ENCODE measurements at places on chromosomes 6 and 20.
A peak's percentile ranks its signal among the peaks of the same experiment; 100 is the strongest.

GRCh38 chr6:160919723-160920440 is 71.7 kb upstream of the MAP3K4 start:
- DNase-seq, result peak; percentile 1

DNA sequence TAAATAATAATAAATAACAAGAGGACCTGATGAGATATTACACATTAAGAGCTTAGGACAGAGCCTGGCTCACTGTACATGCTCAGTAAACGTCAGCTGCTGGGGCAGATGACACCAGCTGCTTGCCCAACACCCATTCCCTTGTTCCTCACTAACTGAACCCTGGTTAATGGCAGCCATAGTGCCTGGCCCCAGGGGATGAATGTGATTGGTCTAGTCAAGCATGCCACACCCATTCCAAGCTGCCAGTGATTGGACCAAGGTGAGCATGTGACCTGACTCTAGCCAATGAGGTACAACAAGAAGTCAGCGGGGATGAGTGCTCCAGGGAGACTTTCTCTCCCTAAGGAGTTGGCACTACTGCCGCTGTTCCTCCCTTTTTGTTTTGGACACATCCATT is 85.1 kb upstream of the PTPN1 start:
- peak; percentile 68 for DNase-seq

GRCh38 chr20:36737183-36737499 is 8.7 kb downstream of the NDRG3 start:
- DNase-seq, result no peak

DNA sequence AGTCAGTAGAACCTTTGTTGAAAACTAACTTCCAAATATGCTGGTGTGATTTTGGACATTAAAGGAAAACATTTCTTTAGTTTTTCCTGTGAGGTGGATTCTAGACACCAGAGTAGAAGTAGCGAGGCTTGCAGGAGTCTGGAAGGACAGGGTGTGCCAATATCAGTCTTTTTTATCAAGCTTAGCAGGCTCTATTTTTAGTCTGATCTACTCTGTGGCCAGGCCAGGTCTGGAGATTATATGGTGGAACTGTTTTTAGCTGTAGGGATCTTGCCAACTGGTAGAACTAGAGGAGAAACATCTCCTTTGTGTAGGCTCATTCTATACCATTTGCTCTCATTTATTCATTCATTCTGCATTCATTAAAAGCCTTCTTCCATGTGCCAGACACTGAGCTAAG is 42.7 kb downstream of the LRP11 start:
- no peak for DNase-seq

DNA sequence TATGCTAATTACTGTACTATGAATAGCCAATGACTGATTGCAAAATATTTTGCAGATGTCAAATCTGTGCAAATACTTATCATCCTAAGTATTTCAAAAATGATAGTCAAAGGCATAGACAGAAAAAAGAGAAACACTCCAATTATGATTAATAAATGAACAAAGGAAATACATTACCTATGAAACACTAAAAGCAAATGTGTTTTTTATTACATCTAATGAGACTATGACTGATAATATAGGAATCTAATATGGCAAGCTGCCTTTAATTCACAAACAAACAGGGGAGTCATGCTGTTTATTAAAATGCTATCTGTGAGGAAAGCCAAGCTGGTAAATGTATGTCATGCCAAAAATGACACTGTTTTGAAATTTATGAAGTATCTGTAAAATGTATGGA is 713.2 kb upstream of the NRSN1 start:
- DNase-seq, result no peak

GRCh38 chr20:20611167-20611566 is 101.3 kb downstream of the RALGAPA2 start:
- DNase-seq, result no peak

DNA sequence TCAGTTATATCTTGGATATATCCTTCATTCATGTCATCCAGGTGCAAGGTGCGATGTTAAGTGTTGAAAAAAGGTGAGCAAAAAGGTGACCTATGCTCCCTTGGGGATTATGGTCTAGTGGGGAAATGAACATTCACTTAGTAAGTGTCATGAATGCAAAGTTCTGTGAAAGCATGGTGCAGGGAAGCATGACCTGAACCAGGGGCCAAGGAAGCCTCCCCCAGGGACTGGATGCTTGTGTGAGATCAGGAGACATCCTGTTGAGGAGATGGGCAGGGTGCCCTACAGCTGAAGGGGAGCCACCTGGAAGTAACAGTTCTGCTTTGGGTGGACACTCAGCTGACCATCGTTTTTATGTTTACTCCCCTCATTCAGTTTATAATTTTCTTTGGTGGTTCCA is 179.5 kb downstream of the SYNDIG1 start:
- no peak for DNase-seq

DNA sequence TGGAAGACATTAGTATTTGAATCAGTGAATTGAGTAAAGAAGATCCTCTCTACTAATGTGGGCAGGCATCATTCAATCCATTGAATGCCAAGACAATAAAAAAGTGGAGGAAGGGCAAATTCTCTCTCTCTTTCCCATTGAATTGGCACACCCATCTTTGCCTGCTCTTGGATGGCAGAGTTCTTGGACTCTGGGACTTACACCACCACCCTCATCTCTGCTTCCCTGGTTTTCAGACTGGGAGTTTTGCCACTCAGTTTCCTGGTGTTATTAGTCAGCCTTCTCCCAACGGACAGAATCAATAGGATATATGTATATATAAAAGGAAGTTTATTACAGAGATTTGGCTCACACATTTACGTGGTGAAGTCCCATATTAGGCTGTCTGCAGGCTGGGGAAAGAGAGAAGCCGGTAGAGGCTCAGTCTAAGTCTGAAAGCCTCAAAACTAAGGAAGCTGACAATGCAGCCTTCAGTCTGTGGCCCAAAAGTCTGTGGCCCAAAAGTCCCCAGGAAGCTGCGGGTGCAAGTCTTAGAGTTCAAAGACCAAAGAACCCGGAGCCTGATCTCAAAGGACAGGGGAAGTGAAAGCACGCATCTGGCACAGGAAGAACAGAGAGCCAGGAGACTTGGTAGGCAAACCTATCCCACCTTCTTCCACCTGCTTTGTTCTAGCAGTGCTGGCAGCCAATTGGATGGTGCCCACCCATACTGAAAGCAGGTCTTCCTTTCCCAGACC is 64.4 kb downstream of the SMPDL3A start:
- DNase-seq, result peak; percentile 3

DNA sequence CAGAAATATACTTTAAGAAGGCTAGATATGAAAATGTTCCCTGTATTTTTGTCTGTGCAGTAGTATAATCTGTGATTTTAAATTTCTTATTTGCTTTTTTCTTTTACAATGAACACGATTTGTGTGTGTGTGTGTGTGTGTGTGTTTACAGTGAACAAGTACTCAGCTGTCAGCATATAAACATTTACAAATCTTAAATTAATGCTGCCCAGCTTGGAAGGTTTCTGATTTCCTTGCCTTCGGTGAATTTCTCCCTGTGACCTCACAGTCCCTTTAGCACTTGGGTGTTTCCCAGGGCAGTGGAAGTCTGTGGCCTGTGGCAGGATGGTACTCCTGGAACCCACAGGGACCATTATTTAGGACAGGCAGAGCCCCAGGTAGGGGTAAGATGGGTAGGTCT is 37.6 kb downstream of the TXLNB start:
- DNase-seq, result no peak

- no peak for DNase-seq
Measured at GRCh38 chr20:48823476-48823875, 4.3 kb downstream of the PREX1 start.

DNA sequence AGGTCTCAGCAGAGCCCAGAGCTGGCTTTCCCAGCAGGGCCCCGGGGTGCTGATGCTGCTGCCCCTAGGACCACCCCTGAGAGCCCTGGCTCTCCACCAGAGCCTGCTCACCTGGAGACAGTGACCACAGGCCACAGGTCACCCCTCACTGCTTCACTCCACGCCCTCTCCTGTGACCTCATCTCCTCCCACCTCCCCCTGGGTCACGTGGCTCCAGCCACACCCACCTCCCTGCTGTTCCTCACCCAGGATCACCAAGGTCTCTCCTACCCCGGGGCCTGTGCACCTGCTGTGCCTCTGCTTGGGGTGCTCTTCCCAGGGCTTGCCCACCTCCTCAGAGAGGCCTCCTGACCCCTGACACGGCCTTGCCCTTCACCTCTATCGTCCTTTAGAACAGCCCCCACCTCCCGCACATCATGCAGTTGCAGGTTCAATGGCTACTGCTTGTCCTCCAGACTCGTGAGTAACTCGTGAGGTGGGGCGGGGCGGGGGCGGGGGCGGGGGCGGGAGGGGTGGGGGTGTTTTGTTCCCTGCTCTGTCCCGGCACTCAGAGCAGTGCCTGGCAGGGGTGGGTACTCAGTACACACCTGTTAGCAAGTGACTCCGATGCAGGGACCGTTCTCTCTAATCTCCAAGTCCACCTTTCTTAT is 468.0 kb downstream of the PREX1 start:
- DNase-seq, result no peak

GRCh38 chr20:11032611-11033010 is 358.8 kb upstream of the JAG1 start:
- no peak for DNase-seq

GRCh38 chr20:56875052-56875659 is 246.1 kb downstream of the TFAP2C start:
- DNase-seq, result no peak

- no peak for DNase-seq
Measured at GRCh38 chr20:9311132-9311531, 203.3 kb upstream of the LAMP5 start.

GRCh38 chr6:79030023-79030422 is 48.0 kb downstream of the PHIP start:
- no peak for DNase-seq

GRCh38 chr20:53872561-53873229 is 197.7 kb downstream of the BCAS1 start:
- DNase-seq, result no peak

DNA sequence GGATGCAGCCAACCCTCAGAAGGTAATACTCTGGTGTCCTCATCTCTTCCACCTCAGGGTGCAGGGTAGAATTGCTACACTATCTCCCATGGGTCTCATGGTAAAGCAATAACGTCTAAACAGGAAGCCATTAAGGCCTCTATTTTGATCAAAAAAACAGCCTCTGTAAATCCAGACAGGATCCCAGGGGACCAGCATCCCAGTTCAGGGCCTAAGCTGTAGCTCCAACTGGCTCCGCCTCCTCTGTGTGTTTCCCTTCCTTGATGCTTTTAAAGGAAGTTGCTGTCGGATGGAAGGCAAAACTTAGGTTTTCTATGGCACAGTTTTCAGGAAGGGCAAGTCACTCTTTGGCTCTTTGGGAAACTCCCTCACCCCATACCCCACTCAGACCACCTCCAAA is 222.0 kb downstream of the MAFB start:
- DNase-seq, result no peak

DNA sequence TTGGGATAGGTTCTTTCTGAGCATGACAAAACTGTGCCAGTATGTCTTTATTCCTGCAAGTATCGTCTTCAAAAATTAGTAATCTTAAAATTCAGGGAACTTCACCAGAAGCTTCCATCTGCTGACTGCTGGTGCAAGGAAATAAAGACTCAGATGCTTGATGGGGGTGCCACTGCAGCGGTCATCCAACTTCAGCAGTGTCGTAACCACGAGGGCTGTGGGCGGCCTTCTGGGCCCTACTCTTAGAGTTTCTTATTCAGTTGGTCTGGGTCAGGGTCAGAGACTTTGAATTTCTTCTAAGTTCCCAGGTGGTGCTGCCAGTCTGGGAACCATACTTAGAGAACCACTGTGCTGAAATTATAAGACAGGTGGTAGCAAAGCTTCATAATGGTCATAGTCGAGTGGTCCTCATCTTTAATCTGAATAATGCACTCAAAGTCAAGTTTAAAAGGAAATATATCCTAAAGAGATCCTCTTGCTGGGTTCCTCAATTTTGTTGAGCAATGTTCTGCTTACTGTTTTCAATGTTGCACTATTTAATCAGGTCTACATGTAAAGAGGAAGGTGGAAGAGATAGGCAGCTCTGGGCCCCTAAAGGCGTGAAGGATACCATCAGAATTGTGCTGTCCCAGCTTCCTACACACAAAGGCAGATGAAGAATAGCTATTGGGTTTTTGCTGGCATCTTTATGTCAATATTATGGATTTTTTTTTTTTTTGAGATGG is 165.4 kb upstream of the GMDS start:
- DNase-seq, result peak; percentile 26

DNA sequence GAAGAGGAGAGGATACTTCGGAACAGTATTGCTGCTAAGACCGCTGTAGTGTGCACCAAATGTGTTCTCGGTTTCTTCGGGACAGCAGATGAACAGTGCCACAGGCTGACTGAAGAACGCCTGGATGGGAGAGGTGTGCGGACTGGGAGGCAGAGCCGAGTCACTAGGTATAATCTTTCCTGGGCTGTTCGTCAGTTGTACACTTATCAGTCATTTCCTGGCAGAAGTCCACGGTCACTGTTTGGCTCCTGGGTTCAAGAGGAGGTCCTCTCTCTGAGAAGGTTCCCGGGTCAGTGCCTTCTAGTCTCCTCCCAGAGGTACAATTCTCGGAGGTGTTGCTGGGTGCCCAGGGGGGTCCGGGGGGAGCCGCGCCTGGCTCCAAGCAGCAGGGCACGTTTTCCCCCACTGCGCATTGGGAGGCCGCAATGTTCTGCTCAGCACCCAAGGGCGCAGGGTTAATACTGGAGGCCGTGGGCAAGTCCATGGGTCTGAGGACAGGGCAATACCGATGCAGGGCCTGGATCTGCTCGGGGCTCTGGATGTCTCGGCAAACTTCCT is 38.1 kb downstream of the GJA10 start:
- DNase-seq, result no peak

GRCh38 chr6:53201270-53201669 is 52.6 kb upstream of the GCM1 start:
- no peak for DNase-seq

DNA sequence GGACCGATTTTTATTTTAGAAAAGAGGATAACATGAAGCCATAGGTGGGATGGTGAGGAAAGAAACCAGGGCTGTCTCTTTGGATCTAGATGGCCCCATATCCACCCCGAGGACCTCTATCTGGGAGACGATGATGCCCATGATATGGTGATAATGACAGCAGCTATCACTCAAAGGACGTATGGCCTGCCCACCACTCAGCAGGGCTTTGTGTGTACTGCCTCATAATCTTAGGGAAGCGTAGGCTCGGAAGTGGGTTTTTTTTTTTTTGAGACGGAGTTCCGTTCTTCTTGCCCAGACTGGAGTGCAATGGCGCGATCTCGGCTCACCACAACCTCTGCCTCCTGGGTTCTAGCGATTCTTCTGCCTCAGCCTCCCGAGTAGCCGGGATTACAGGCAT is 8.2 kb upstream of the TAF8 start:
- no peak for DNase-seq

GRCh38 chr6:120938164-120938875 is 396.0 kb downstream of the TBC1D32 start:
- no peak for DNase-seq

- DNase-seq, result no peak
Measured at GRCh38 chr6:166523782-166524559, 62.5 kb downstream of the RAMACL start.

- no peak for DNase-seq
Measured at GRCh38 chr6:121770943-121771342, 335.5 kb downstream of the GJA1 start.

Measured in suppressor macrophage treated with lipopolysaccharide for 4 hours (primary cell).